ENCODE measurements at places on chromosomes 1 and 21.

DNA sequence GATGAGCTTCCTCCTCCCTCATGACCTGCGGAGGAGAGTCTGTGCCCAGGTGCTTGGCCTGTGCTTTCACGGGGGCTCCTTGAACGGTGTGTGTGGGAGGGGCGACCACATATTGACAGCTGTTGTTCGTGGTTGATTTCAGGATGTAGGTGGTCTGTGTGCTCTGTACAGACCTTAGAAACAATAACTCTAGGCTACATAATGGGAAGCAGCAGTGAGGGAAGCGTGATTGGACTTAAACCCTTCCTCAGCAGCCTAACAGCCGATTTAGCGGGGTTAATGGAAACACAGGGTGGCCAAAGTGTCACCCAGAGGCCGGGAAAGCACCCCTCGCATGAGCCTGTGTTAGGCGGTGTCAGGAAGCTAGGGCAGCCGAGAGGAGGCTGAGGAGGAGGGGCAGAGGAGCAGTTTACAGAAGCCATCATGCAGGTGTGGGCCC lies 56.0 kb downstream of the TBCE start:
- no peak for DNase-seq

GRCh38 chr1:59484096-59484495 lies 187.2 kb downstream of the FGGY start:
- DNase-seq = no peak

GRCh38 chr1:193476748-193477147 lies 290.3 kb upstream of the B3GALT2 start:
- DNase-seq = no peak

GRCh38 chr1:13675151-13675651 lies 24.8 kb upstream of the PRDM2 start:
- no peak for DNase-seq

- DNase-seq = no peak
These were observed 15.5 kb upstream of the SLC2A5 start for GRCh38 chr1:9084906-9085305.

DNA sequence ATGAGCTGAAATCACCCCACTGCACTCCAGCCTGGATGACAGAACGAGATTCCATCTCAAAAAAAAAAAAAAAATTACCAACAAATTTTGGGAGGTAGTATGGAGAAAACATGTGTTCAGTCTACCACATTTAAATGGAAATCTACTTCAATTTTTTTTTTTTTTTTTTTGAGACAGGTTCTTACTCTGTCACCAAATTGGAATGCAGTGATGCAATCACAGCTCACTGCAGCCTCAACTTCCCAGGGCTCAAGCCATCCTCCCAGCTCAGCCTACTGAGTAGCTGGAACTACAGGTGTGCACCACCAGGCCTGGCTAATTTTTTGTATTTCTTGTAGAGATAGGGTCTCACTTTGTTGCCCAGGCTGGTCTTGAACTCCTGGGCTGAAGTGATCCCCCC lies 82.1 kb downstream of the GFI1 start:
- no peak for DNase-seq

- DNase-seq = no peak
These were observed 12.9 kb downstream of the COA6 start for GRCh38 chr1:234386122-234386521.

GRCh38 chr1:18875107-18875795 lies 15.8 kb upstream of the TAS1R2 start:
- peak; percentile 34 for DNase-seq

- no peak for DNase-seq
These were observed 1.8 kb upstream of the HSPG2 start for GRCh38 chr1:21938732-21939538.

- DNase-seq = no peak
These were observed 69.0 kb downstream of the GADD45A start for GRCh38 chr1:67753776-67754525.
